Stimulated activated CD8-positive, alpha-beta memory T cell treated with anti-CD3 and anti-CD28 coated beads, Interleukin-15, amount 100 ng/mL, for 48 hours (primary cell): ENCODE measurements at places on chromosomes 12 and 14.

DNA sequence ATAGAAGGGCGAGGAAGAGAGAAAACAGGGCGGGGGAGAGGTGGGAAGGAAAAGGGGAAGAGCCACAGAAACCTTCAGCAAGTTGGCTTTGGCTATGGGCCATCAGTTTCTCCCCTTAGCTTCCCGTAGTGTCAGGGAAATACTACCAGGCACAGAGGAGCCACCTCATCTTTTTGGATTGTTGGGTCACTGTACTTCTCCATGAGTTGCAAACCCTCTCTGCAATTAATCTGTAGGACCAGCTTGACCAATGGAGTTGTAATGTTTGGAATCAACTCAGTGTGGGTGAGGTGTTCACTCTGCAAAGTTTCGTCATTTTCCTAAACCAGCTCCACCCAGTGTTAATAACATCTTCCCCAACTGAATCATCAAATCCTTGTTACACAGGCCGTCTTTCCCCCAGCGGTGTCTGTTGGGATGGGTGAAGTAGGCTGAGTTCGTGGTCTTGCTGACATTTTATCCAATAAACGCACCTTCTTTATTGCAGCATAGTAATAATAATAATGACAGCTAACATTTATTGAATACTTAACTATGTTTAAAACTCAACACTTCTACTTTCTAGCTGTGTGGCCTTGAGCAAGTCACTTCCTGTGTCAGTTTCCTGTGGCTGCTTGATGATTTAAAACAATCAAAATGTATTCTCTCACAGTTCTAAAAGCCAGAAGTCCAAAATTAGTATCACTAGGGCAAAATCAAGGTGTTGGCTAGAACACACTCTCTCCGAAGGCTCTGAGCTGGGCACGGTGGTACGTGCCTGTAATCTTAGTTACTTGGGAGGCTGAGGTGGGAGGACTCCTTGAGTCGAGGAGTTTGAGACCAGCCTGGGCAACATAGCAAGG, 8.1 kb upstream of the GLTP start:
- no peak for DNase-seq

DNA sequence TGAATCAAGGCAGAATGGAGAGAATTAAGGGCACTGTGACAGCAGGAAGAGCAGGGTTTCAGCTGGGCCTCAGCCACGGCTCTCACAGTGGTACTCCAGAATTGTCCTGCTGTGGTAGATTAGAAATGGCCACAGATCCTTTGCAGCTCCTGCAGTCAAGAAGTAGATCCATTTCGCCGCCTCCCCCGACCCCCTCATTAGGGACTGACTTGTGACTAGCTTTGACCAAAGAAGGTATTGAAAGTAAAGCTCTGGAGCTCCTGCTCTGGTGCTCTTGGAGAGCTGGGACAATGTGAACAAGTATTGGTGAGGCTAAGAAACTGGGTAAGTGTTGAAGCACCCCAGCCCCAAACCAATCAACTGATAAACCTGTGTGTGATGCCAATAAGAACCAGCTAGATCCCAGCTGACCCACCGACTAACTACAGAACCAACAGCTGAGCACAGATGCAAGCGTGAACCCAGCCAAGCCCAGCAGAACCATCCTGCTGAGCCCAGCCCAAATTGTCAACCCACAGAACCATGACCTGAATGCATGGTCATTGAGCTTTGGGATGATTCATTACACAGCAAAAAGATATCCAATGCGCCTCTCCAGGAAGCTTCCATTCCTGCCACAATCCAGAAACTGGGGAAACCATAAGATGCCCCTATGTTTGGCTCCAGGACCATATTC, 50.7 kb downstream of the JAG2 start:
- DNase-seq = no peak

DNA sequence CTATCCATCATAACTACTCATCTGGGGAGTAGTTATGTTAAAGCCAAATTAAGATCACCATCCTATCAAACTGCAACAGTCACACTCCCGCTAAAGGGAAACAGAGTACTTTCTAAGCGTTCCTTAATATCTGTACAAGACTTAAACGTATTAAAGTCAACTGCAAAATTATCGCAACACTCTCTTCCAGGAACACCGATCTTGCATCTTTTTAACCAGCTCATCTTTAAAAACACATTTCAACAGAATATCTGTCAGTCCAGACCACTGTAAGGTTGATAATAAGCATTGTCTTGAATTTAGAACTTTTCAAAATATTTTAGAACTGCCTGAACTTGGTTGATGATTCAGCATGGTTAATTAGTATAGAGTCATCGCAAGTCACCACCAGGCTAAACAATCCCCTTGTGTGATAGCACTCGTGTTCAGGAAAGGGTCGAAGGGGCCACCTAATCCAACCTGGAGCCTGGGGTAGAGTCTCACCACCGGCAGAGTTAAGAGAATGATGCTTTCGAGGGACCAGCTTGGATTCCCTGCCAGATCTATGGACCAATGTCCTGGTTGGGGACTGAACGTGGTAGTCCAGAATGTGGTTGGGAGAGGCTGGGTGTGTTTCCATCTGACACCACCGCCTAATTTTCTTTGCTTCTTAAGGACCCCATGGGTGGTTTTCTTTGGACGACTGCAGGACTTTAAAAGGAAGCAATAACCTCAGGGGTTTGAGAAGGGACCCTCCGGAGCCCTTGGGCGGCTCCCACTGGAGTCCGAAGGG, 890 bp downstream of the SPTLC2 start:
- no peak for DNase-seq

DNA sequence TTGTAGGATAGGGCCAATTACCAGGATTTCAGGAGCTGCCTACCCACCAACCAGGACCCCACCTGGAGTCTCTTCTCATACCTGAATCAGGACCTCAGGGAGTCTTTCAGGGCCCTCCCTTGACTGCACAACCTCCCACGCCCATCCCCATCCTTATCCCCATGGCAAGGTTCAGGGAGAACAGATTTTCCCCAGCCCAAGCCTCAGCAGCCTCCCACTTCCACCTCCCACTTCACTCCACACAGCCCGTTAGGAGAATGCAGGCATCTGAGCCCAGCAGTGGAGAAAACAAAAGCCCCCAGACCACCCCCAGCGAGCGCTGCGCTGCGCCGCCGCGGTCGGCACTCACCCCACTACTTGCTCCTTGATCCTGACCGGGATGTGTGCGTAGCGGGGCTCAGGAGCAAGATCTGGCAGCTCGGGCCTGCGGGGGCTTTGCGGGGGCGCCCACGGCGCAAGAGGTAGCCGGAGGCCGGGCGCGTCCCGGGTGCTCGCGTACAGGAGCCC, 1.4 kb downstream of the B4GALNT1 start:
- DNase-seq = no peak

- no peak for DNase-seq
These were observed 259.6 kb upstream of the ALG10B start for GRCh38 chr12:38056701-38057689.

- DNase-seq = no peak
These were observed 3.1 kb upstream of the LMO3 start for GRCh38 chr12:16608946-16609539.

- DNase-seq = no peak
These were observed 127.9 kb downstream of the TMTC1 start for GRCh38 chr12:29655861-29656260.

DNA sequence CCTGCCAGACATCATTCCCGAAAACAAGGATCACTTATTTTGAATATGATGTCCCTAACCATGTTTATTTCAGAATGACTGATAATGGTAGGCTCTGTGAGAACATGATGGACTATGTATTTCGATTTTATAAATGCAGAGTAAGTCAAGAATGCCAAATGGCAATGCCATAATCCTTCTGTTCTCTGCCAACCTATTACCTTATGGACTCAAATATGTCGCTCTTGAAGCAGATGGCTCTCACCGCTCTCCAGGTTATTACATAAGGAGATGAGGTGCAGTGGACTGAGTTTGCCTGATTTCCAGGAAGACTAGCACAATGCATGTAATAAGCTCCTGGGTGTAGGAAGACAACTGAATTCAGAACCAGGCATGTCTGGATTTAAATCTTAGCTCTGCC, 227.2 kb downstream of the BTG1 start:
- no peak for DNase-seq

GRCh38 chr12:124517260-124518050, 50.0 kb downstream of the NCOR2 start:
- DNase-seq = no peak

DNA sequence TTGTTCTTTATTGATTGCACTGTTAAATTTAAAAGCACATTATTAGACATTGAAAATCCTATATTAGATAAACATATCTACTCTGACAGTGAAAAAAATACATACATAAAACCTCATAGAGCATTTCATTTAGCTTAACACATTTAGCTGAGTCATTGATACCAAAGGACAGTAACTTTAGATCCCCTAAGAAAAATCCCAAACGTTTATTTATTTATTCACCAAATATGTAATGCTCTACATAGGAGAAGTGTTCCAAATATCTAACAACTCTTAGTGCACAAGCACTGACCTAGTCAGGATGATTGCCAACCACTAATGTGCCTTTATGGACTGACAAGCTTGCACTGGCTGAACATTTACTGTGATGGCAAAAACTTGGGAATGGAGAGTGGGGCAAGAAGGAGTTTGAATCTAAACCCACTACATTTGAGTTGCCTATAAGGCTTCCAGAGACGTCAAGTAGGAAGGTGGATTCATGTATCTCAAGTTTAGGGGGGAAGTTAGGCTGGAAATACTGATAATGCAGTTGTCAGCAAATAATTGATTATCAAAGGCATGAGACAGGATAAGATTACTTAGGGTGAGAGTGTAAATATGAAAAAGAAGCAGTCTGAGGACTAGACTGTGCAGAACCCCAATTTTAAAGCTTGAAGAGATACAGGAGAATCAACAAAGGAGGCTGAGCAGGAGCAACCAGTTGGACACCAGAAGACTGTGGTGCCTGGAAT, 156.4 kb downstream of the PLCZ1 start:
- DNase-seq = no peak

- no peak for DNase-seq
These were observed 34.6 kb upstream of the CISTR start for GRCh38 chr12:53786411-53786810.

DNA sequence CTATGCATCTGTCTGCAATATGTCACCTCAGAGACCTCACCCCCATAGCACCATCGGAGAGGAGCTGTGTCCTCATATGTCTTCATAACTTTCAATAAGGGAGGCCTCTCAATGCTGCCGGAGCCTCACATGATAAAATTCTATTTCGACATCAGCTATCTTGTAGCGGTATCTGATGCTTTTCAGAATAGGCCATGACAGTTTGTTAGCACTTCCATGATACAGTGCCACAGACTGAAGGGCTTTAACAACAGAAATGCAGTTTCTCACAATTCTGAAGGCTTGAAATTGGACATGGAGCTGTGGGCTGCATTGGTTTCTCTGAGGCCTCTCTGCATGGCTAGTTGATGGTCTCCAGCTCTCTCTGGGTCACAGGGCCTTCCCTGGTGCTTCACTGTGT, 125.0 kb upstream of the PZP start:
- no peak for DNase-seq

- no peak for DNase-seq
These were observed 109.0 kb upstream of the AMIGO2 start for GRCh38 chr12:47188576-47189441.

DNA sequence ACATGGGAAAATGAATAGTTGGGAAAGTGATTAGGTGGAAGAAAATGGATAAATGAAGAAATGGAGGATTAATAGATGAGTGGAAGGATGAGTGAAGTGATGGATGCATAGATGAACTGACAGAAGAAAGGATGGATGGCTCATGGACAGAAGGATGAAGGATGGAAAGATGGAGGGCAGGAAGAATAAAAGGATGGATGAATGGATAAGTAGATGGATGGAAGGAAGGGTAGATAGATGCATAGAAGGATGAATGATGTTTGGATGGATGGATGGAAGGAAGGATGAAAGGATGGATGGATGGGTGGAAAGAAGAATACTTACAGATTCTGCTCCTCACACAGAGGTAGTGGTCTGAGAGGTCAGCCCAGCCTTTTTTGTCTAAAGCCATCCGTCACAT, 35.8 kb upstream of the CHGA start:
- DNase-seq = no peak

- no peak for DNase-seq
These were observed 47.9 kb upstream of the PLEKHG6 start for GRCh38 chr12:6262623-6263022.

GRCh38 chr12:40010899-40011774, 94.7 kb downstream of the SLC2A13 start:
- no peak for DNase-seq

DNA sequence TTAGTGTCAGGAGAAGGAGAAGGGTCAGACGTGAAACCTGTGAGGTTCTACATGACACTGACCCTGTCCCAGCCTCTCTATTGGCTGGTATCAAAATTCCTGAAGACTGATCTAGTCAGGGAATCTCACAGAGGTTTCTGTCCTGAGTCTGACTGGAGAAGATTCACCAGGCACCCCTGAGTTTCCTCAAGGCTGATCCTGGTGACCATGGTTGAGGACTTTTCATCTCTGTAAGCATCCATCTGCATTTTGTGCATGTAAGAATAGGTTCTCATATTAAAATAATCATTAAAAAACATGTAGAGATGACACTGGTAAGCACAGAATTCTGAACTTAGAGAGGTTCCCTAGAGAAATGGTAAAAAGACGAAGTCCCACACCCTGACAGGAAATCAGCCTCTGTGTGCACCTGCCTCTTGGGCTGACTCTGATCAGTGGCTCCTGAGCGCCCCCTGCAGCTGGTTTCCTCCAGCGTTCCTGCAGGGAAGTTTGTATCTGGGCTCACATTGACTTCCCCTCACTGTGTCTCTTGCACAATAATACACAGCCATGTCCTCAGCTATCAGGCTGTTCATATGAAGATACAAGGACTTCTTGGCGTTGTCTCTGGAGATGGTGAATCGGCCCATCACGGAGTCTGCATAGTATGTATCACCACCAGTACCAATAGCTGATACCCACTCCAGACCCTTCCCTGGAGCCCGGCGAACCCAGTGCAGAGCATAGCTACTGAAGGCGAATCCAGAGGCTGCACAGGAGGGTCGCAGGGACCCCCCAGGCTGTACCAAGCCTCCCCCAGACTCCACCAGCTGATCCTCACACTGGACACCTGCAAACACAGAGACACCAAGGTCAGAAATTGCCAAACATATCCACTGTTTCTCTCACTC, 991.9 kb downstream of the TMEM121 start:
- peak; percentile 50 for DNase-seq

DNA sequence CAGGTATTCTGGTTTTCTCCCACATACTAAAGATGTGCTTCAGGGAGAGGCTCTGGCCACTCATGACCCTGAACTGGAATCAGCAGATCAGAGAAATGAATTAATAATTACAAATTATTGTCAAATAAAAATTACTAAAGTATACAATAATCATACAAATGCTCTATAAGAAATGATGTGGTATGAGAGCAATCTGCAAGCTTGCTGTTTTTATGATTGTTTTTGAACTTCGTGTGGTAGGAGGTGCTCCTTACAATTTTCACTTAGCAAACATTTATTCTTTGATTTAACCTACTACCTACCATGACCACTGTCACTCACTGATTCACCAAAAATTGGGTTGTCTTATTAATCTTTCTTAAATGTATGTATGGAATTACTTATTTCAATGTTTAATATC, 16.2 kb downstream of the ATP2B1 start:
- DNase-seq = no peak

GRCh38 chr14:26959437-26959836, 361.6 kb upstream of the NOVA1 start:
- no peak for DNase-seq

- no peak for DNase-seq
These were observed 40.7 kb downstream of the GPR135 start for GRCh38 chr14:59424341-59425071.
